NCI-H526 (cell line): ENCODE measurements at places on chromosomes 7 and 10.

DNA sequence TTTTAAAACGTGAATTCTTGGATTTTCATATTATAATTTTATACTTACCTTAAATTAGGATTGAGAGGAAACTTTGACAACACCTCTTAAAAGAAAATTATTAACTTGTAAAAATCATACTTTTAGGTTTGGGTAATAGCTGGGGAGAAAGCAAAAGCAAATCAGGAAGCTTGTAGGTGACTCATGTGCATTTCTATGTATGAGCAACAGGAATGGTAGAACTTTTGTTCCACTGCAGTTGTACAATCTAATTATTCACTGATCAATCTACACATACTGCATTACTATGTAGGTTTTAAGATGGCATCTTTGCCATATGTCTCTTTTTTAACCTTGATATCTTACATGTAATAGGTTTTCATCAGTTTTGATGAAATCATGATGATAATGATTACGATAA is 223.2 kb downstream of the PRKG1 start:
- DNase-seq: no peak

DNA sequence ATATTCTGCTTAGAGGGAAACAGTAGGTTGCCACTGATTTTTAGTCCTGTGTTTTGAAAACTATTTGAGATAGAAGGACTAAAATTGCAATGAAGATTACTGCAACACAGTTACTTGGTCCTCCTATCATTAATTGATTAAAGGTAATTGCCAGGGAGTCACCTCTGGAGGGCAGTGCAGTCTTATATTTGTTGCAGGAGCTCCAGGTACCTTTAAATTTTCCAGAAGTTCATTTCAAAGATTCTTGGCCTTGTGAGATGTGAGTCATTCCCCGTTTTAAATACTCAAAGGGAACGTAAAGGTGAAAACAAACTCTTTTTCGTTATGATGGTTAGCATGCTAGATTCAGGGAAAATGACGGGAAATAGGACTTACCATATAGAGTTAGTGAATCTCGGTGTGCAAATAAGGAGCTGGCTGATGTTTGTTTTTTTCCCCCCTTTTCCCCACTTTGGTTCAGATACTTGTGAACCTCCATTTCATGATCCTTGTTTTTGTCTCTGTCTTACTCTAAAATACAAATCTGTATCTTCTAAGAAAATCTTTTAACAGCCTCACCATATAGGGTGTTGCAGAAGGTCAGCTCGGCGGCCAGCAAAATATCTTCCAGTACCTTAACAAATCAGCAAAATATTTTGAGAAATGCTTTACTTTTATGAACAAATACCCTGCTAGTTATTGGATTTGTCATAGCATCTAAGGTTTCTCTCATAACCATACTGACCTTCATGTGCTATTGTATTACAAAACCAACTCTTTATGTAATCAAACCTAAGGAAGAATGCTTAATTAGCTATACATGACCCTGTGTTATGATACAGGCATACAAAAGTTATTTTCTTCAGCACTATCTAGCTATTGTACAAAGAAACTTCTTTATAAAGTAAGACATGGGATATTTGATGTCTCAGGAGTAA is 143.0 kb upstream of the HDAC9 start:
- DNase-seq: peak; percentile 56

- DNase-seq: no peak
Measured at GRCh38 chr10:100976906-100977305, 7.6 kb downstream of the SEMA4G start.

- peak; percentile 67 for DNase-seq
Measured at GRCh38 chr10:61662794-61663259, at the start of gene CABCOCO1. Gene CABCOCO1 (plus strand): TSS chr10:61662929. CDS start chr10:61662973, 44 bp downstream.

GRCh38 chr7:121397822-121398221 is 1.7 kb upstream of the FAM3C start:
- DNase-seq: peak; percentile 17

DNA sequence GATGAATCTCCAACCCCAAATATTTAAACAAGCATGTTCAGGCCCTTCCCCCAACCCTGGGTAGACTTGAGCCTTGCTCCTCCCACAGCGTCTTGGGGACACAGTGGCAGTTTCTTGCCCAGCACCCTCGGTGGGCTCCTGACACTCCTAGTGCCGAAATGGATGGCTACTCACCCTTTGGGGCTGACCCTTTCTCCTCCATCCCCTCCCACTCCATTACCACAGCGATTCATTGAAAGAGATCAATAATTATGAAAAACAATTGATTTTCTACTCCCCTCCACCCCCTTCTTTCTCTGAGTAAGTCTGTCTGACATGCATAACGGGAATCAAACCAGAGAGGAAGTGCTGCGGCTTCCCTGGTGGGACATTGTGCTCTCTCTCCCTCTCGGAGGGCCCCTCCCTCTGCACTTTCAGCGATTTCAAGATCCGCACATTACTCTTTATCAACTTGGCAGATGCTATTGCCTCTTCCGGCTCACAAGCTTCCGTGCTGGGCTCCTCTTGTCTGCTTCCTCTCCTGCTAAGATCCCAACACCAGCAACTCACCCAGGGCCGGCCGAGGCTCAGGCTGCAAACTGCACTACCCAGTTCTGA is 79.0 kb upstream of the PLXNA4 start:
- DNase-seq: no peak

DNA sequence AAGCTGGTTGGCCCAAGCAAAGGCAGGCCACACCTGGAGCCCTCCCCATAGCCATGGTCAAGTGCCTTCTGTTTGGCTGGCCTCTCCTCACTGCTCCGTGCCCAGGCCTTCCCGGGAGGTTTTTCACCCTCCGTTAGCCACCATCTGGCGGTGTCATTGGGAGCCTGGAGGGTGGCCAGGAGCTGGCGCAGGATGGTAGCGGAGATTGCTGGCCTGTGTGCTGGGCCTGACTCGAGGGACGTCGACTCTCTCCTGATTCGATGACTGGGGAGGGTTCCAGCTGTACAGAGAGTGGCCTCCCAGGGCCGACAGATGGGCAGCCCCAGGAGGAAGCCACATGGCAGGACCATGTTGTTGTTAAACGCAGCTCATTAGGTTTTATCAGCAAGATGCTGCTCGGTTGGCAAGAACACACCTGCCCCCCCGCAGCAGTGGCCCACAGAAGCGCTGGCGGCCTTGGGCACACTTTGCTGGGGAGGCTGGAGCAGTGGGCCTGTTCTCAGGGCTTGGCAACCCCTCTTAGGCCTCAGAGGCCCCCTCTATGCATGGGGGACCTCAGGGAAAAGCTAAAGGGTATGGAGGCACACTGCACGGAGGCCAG is 64.0 kb upstream of the CACUL1 start:
- no peak for DNase-seq

- DNase-seq: no peak
Measured at GRCh38 chr7:81926154-81926553, 156.3 kb upstream of the HGF start.

- DNase-seq: no peak
Measured at GRCh38 chr7:102424129-102424551, 9.2 kb upstream of the ORAI2 start.

GRCh38 chr7:13060173-13060572 is 372.7 kb downstream of the ARL4A start:
- DNase-seq: no peak

GRCh38 chr10:31581741-31582323 is 262.8 kb downstream of the ZEB1 start:
- DNase-seq: no peak

DNA sequence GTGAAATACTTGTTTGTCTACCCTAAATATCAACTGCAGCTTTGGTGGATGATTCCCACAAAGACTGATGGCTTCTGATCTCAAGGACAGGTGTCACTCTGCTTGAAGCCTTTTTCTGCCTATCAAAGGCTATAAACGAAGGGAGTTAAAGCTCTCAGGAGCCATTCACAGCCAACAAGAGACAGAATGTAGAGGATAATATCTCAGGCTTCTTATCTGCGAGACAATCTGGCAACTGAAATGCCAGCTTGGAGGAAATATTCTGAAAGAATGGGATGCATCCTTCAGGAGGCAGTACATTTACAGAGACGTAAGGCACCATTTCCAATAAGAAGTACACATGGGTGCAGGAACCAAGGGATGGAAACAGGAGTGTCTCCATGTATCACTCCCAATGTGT is 549.4 kb downstream of the GPAM start:
- no peak for DNase-seq

GRCh38 chr10:58180666-58181065 is 87.0 kb downstream of the IPMK start:
- no peak for DNase-seq

GRCh38 chr7:145986248-145986874 is 130.2 kb upstream of the CNTNAP2 start:
- no peak for DNase-seq

GRCh38 chr10:103874730-103875129 is 19.4 kb upstream of the SH3PXD2A start:
- DNase-seq: no peak

DNA sequence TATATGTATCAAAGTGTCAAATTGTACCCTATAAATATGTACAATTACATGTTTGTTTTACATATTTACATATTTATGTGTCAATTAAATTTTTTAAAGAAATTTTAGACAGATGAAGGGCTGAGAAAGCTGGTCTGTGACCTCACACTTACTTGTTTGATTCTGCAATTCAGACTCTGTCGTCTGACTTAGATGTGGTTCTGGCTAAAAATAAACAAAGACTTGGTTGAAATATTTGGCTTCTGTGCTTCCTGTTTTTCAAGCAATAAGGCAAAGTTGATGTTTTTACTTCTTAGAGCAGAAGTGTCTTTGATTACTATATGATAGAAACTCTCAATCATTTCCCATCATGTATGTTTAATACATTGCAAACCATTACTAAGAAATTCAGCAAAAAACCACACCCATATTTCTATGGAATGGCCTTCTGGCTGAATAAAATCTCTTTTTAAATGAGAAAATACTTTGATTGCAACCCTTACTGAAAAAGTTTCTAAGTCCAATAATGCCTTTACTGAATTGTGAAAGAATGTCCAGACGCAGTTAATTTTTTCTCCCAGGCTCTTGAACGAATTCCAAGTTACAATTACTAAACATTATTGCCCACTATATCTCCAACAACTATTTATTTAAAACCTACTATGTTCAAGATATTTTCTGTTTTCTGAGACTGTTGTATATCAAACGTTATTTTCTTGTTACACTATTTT is 59.5 kb upstream of the PRKG1 start:
- DNase-seq: no peak

GRCh38 chr7:47317487-47317886 is 264.4 kb downstream of the TNS3 start:
- no peak for DNase-seq
